ENCODE measurements at places on chromosomes 13 and 19. TPM values are rescaled to one million over a fixed set of nuclear protein-coding genes. Genes with fewer than 3 reads are reported as not detected.

TLE2 gene
- total RNA-seq, result 5.4 TPM

DNA sequence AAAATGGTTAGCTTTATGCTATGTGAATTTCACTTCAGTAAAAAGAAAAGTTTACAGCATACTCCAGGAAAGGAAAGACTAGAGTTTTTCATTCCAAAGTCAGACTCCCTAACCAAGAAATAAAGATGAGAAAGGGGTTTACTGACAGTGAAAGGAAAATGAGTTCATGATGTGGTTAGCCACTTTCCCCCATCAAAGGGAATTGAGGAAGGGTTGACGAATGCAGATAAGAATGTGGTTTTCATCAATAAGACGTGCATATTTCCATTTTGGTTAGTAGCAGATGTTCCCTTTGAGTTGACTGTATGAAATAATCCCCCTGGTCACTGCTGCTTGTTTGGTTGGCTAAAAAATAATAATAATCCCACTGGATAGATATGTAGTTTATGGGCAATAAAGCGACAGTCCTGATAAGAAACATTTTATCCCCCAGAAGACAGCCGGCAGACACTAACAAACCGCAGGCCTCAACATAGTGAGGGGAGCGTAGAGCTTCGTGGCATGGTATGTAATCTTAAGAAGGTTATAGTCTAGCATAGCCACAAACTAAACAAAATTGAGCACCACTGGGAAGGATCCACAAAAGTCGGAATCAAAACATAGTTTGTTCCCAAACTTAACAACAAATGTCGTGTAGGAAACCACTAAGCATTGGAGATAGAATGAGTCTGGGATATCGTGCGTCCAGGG lies 114.8 kb downstream of the COL4A2 start:
- H3K4me1 ChIP-seq, result no peaks in the 10 kb centered on the region
- H3K36me3 ChIP-seq, result no peaks in the 10 kb centered on the region
- H3K27ac ChIP-seq, result no peak overlapping the region
- no peaks in the 10 kb centered on the region for H3K27me3 ChIP-seq
- no peak overlapping the region for H3K4me3 ChIP-seq

- no peak for DNase-seq
- no peak overlapping the region for H3K27ac ChIP-seq
- H3K4me3 ChIP-seq, result no peak overlapping the region
- H3K4me1 ChIP-seq, result no peaks in the 10 kb centered on the region
- H3K36me3 ChIP-seq, result no peaks in the 10 kb centered on the region
These were observed 586.5 kb downstream of the SLITRK5 start for GRCh38 chr13:88257706-88258105.

DNA sequence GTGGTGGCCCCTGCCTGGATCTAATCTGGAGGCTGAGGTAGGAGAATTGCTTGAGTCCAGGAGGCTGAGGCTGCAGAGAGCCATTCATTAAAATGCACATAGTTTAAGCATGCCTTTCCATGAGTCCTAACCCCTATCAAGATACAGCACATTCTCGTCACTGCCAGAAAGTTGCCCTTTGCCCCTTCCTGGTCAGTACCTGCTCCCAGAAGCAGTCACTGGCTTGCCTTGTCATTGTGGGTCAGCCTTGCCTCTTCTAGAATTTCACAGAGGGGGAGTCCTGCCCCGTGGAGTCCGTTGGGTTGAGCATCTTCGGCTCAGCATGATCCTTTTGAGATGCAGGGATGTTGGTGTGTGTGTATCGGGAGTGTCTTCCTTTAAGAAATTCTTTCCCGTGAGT lies 10.8 kb downstream of the BICRA start:
- peaks cover 18% of the 10 kb centered on the region for H3K4me1 ChIP-seq
- H3K36me3 ChIP-seq, result no peaks in the 10 kb centered on the region

- H3K27me3 ChIP-seq, result no peaks in the 10 kb centered on the region
- H3K36me3 ChIP-seq, result no peaks in the 10 kb centered on the region
- H3K4me3 ChIP-seq, result no peak overlapping the region
- DNase-seq, result no peak
- H3K4me1 ChIP-seq, result peaks cover 10% of the 10 kb centered on the region
These were observed 71.4 kb downstream of the ALOX5AP start for GRCh38 chr13:30806784-30807183.

DNA sequence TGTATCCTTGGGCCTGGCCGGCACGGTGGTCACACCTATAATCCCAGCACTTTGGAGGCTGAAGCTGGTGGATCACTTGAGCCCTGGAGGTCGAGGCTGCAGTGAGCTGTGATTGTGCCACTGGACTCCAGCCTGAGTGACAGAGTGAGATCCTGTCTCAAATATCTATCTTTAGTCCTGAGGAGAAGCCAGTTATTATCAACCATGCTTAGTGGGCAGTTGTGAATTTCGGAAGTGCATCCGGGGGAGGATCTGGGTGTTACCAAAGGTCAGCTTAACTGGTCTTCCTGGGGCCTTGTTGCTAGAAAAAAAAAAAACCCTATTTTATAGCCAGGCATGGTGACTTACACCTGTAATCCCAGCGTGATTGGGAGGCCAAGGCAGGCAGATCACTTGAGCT lies 9.6 kb downstream of the DHDH start:
- DNase-seq, result no peak
- H3K4me1 ChIP-seq, result peaks cover 5% of the 10 kb centered on the region
- no peak overlapping the region for H3K4me3 ChIP-seq
- H3K27ac ChIP-seq, result no peak overlapping the region

DNA sequence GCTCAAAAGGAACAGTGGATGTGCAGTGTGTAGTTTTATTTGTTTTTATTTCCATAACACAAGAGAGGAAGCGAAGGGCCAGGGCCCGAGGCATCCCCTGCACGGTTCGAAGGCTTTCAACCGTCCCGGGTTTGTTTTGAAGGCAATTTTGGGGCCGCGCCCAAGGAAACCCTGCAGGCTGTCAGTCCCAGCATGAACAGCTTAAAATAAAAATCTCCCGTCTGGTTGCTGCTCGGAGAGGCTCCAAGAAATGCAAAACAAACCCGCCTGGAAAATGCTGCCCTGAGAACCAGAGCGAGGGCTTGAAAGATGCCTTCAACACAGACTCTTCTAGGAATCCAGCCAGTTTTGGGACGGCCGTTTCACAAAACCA lies 16.0 kb downstream of the LSM4 start:
- peaks cover 57% of the 10 kb centered on the region for H3K4me1 ChIP-seq
- peaks cover 47% of the 10 kb centered on the region for H3K36me3 ChIP-seq
- H3K27me3 ChIP-seq, result no peaks in the 10 kb centered on the region
- DNase-seq, result no peak
- H3K27ac ChIP-seq, result peak overlapping the region; percentile 97
